Activated CD8-positive, alpha-beta memory T cell treated with anti-CD3 and anti-CD28 coated beads, Interleukin-2, amount 50 U/mL, for 48 hours (primary cell): ENCODE measurements at places on chromosomes 16 and 17.

GRCh38 chr16:68200088-68200783 lies 35.7 kb downstream of the ESRP2 start:
- DNase-seq: no peak

- no peak for DNase-seq
Observed at GRCh38 chr16:83117810-83118209, 491.0 kb downstream of the CDH13 start.

DNA sequence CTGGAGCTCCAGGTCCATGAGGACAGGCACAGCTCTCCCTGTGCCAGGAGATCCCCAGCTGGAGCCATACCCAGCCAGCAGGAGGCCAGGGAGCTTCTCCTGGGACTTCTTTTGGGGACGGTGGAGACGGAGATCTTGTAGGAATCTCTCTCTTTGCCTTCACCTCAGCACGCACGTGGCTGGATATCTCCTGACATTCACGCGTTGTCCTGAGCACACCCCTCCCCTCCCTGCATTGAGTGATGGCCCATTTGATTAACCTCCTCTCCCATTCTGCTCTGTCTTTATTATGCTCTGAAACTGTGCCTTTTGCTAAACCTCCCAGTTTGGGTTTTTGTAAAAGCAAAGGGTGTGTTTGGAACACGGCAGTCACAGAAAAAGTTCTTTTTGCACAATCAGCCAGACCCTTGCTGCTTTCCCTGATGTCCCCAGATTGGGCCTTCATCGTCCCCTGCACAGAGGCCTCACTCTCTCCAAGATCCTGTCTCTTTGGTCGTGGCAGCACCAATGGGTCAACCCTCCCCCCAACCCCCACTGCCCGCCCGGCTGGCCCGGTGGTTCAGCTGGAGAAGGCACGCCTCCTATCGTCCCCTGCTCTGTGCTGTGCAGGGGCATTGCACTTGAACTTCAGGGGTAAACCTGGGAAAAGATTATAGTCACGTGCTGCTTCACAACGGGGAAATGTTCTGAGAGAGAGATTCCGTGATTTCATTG lies 32.5 kb upstream of the LGALS9 start:
- DNase-seq: no peak

GRCh38 chr17:3905017-3905520 lies 11.2 kb downstream of the P2RX1 start:
- no peak for DNase-seq

DNA sequence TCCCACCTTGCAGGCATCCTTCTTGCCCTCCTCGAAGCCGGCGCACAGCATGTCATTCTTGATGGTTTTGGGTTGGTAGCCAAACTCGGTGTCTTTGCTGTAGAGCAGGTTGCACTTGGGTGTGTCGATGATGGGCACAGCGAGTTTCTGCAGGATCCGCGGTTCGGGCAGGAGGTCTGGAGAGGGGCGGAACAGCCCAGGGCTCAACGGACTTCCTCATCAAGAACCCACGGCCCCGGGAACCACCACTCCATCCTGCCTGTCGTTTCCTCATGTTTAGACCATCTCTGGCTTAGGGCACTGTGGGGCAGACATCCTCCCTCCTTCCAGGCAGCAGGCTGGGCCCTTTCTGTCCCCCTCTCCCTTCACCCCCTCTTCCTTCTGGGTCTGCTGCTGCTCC lies 6.5 kb downstream of the PRSS27 start:
- DNase-seq: no peak

- no peak for DNase-seq
Observed at GRCh38 chr16:86258713-86259112, 251.6 kb upstream of the FOXF1 start.

DNA sequence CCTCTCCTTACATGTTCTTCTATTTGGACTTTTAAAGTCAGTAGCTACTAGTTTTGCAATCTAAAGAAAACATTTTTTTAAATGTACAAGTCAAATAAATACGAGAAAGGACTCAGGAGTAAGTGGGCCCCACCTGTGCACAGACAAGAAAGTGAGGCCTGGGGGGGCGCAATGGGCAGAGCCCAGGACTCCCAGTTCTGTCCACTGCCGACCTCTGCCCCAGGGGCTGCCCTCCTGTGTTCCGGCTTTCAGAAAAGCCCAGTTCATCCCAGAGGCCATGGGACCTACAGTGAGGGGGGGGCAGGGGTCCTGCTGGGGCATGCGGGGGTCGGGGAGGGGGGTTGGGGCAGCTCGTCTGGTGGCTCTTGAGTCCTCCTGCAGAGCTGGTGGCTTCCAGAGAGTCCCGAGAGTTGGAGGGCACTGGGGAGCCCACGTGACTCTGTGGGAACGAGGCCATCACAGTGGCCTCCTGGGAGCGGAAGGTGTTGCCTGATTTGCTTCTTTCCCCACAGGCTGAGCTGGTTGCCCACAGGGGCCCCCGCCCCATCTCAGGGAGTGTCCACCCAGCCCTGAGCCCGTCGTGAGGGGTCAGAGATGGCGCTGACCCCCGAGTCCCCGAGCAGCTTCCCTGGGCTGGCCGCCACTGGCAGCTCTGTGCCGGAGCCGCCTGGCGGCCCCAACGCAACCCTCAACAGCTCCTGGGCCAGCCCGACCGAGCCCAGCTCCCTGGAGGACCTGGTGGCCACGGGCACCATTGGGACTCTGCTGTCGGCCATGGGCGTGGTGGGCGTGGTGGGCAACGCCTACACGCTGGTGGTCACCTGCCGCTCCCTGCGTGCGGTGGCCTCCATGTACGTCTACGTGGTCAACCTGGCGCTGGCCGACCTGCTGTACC lies 2.4 kb downstream of the UTS2R start:
- no peak for DNase-seq

DNA sequence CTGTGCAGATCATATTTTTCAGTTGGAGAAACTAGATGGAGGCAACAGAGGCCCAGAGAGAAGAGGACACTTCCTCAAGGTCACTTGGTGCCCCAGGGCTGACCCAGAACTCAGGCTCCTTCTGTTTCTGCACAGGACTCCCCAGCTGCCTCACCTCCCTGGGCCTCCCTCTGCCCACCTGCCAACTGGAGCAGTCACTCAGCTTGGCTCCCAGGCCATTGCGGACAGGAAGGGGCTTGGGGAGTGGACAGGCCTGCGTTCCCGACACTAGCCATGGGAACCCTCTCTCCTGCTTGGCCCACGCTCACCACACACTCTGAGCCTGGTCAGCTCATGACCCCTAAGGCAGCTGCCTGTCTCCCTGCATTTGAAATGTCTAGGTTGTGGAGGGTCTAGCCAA lies 78.1 kb upstream of the BRD7 start:
- DNase-seq: no peak

GRCh38 chr17:53924530-53925455 lies 102.1 kb downstream of the KIF2B start:
- DNase-seq: no peak

DNA sequence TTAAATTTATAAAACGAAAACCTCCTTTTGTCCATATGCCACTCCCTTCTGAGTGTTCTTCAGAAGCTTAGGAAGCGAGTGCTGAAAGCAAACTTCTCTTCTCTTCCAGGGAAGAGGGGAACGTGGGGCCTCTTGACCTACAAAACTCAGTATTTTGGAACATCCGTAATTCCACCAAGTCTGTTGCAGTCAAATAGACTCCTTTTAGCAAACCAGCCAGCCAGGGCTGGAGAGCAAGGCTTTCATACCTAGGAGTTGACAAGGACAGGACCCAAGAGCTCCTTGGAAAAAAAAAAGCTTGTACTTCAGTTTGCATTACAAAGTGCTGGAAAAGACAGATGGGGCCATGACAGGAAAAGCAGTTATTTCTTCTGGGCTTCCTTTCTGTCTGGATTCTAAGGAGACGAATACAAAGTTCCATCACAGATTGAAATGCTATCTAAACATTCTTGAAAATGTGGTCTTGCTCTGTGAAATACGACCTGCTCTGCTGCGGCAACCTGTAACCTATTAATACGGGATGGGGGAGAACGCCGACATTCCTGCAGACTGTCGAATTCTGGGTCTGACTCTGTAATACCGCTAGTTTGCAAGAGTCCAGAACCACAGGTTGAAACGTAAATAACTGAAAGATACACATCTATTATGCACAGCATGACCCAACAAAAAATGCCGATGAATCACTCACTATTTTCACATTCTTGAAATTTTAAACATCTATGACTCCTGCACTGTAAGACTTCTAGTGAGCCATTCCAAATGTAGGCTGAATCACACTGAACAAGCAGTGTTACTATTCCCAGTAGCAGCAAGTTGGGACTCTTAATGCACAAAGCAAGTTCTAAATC lies 20.6 kb downstream of the VPS53 start:
- no peak for DNase-seq

GRCh38 chr17:20997711-20998570 lies 44.9 kb downstream of the USP22 start:
- no peak for DNase-seq

- DNase-seq: no peak
Observed at GRCh38 chr16:85494315-85494714, 118.8 kb upstream of the GSE1 start.
